ENCODE measurements at places on chromosomes 3 and 15. TPM values are rescaled to one million over a fixed set of nuclear protein-coding genes. Genes with fewer than 3 reads are reported as not detected.
A peak's percentile ranks its signal among the peaks of the same experiment; 100 is the strongest.

The GPR149 gene
- not detected for total RNA-seq

The HRH1 gene
- 12.2 TPM for total RNA-seq

- no peak overlapping the region for H3K4me3 ChIP-seq
- no peak for DNase-seq
- H3K27ac ChIP-seq = no peak overlapping the region
- no peaks in the 10 kb centered on the region for H3K36me3 ChIP-seq
Measured at GRCh38 chr3:8324747-8325146, 176.9 kb upstream of the LMCD1 start.

DNA sequence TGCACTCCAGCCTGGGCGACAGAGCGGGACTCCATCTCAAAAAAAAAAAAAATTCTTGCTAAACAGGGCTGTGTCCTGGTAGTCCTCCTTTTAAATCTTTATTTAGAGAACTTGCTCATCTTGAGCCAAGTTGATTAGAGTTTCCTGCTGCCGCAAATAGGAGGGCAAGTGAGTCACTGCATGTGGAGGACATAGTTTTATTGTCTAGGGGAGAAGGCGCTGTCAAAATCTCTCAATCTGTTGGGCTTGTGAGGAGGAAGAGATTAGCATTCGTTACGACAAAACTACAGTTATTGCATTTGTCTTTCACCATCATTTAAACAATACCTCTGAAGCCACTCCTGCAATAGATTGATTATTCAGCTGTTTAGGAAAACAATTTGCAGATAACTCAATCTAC is 11.5 kb downstream of the MUC4 start:
- H3K4me1 ChIP-seq = peaks cover 11% of the 10 kb centered on the region
- H3K4me3 ChIP-seq = no peak overlapping the region
- no peak for DNase-seq
- no peak overlapping the region for H3K27ac ChIP-seq

- no peaks in the 10 kb centered on the region for H3K36me3 ChIP-seq
- peaks cover 8% of the 10 kb centered on the region for H3K4me1 ChIP-seq
- no peak overlapping the region for H3K27ac ChIP-seq
- H3K4me3 ChIP-seq = no peak overlapping the region
Measured at GRCh38 chr3:186117521-186118134, 8.7 kb upstream of the ETV5 start.

GRCh38 chr3:122183893-122184590 is 574 bp downstream of the CASR start:
- DNase-seq = no peak
- H3K4me3 ChIP-seq = peak overlapping the region; percentile 38
- no peak overlapping the region for H3K27ac ChIP-seq
- peaks cover 9% of the 10 kb centered on the region for H3K4me1 ChIP-seq
- H3K36me3 ChIP-seq = no peaks in the 10 kb centered on the region

GRCh38 chr3:158788446-158788845 is 13.4 kb upstream of the MFSD1 start:
- peaks cover 8% of the 10 kb centered on the region for H3K4me1 ChIP-seq
- H3K36me3 ChIP-seq = no peaks in the 10 kb centered on the region
- DNase-seq = no peak
- no peaks in the 10 kb centered on the region for H3K27me3 ChIP-seq
- H3K4me3 ChIP-seq = no peak overlapping the region

GRCh38 chr3:72308641-72309040 is 523.7 kb upstream of the PROK2 start:
- H3K4me1 ChIP-seq = peaks cover 21% of the 10 kb centered on the region
- DNase-seq = no peak
- no peak overlapping the region for H3K4me3 ChIP-seq
- no peak overlapping the region for H3K27ac ChIP-seq

GRCh38 chr3:70811880-70812279 is 499.4 kb upstream of the MDFIC2 start:
- no peaks in the 10 kb centered on the region for H3K36me3 ChIP-seq
- no peak for DNase-seq
- H3K4me1 ChIP-seq = no peaks in the 10 kb centered on the region
- H3K27me3 ChIP-seq = no peaks in the 10 kb centered on the region
- H3K27ac ChIP-seq = no peak overlapping the region

DNA sequence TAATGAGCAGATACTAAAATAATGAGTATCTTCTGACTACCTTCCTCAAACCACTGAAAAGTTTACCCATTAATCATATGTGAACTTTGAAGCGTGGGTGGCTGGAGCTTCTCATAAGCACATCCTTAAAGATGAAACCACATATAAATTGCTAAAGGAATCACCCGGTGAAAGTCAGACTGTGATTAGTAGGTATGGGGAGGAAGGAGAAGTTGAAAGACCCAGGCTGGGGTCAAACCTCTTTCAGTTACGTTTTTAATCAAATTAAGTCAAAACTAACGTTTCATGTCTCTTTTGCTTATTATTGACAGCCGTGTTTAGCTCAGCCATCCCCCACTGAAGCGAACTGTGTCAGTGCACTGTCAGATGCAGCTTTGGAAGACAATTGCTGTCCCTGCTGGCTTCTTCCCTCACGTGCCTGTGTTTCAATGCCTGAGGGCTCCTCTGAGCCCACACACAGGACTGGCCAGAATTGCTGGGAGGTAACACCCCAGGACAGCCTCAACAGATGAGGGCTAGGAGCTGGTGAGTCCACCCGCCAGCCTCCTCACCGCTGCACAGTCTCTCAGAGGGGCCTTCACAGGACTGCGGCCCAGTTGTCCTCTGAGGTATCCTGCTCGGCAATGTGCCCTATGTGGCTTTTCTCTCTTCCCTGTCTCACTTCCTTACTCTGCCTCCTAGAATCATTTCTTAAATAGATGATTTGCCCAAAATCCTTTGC is 29.3 kb upstream of the SH3BP5 start:
- H3K4me1 ChIP-seq = peaks cover 37% of the 10 kb centered on the region
- H3K36me3 ChIP-seq = no peaks in the 10 kb centered on the region
- peak overlapping the region; percentile 46 for H3K27ac ChIP-seq
- H3K27me3 ChIP-seq = no peaks in the 10 kb centered on the region
- H3K4me3 ChIP-seq = no peak overlapping the region

- no peak overlapping the region for H3K27ac ChIP-seq
- no peak overlapping the region for H3K4me3 ChIP-seq
- no peaks in the 10 kb centered on the region for H3K36me3 ChIP-seq
- H3K27me3 ChIP-seq = no peaks in the 10 kb centered on the region
- H3K4me1 ChIP-seq = peaks cover 5% of the 10 kb centered on the region
Measured at GRCh38 chr3:33789183-33789954, 9.1 kb upstream of the PDCD6IP start.

GRCh38 chr3:171636666-171637065 is 173.6 kb downstream of the PLD1 start:
- H3K36me3 ChIP-seq = peaks cover 16% of the 10 kb centered on the region
- DNase-seq = no peak
- no peaks in the 10 kb centered on the region for H3K27me3 ChIP-seq

- peak; percentile 75 for DNase-seq
- H3K27me3 ChIP-seq = no peaks in the 10 kb centered on the region
- peaks cover 35% of the 10 kb centered on the region for H3K36me3 ChIP-seq
- peak overlapping the region; percentile 83 for H3K27ac ChIP-seq
Measured at GRCh38 chr15:85642693-85643066, 152.0 kb downstream of the KLHL25 start.

DNA sequence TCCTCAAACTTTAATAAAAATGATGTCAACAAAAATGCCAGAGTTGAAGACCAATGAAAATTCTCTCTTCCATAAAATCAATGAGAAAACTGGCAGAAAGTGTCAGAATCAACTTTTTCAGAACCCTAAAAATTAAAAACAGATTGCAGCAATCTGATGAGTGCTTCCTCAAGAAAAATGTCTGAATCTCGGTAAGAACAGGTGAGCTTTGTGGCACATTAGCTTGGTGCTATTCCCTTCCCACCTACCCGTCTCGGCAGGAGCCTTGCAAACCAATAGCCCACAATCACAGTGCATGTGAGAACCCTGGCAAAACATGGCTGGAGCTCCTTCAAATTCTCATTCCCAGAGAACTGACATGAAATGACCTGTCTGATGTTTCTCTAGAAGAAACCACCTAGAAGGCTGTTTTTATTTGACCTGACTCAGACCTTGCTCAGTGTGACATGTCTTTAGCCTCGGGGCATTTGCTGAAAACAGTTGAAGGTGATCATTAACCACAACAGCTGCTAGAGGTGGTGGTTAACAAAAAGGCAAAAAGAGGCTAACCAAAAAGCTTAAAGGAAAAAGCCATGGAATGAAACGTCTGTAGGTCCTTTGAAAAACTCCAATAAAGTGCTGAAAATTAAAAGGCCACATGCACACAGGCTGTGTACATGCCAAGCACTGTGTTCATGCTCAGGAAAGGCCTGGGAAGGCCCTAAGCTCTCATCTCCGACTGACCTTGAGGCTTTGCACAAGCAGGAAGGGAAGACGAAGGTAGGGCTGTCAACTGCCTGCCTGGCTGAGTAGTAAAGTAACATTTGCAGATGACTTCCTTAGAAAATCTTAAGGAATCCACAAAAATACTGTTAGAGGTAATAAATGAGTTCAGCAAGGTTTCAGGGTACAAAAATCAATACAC is 253.0 kb upstream of the NSMCE3 start:
- no peak for DNase-seq
- H3K4me1 ChIP-seq = no peaks in the 10 kb centered on the region
- H3K27ac ChIP-seq = no peak overlapping the region
- H3K4me3 ChIP-seq = no peak overlapping the region

DNA sequence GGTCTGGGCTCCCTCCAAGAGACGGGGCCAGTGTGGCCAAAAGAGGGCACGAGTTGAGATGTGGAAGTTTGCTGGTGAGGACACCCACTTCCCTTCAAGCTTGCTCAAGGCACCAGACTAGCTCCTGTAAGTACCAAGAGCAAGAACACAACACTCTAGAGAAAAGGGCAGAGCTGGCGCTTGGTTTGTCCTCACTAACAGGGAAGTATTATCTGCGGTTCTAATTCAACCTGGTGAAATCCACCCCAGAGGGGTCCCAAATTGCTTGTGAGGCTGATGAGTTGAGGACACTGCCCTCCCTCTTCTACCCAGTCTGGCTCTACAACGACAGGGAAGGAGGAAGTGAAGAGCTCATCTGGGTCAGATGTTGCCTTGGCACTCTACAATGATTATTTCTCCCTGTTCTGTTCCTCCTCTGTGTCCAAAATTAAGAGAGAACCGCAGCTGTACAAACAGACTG is 16.9 kb upstream of the FSIP1 start:
- no peak for DNase-seq
- H3K4me1 ChIP-seq = no peaks in the 10 kb centered on the region
- no peak overlapping the region for H3K4me3 ChIP-seq
- H3K27ac ChIP-seq = no peak overlapping the region

- no peaks in the 10 kb centered on the region for H3K27me3 ChIP-seq
- no peak for DNase-seq
- H3K36me3 ChIP-seq = no peaks in the 10 kb centered on the region
- peaks cover 19% of the 10 kb centered on the region for H3K4me1 ChIP-seq
- no peak overlapping the region for H3K27ac ChIP-seq
Measured at GRCh38 chr3:114709102-114709501, 415.3 kb downstream of the TIGIT start.

DNA sequence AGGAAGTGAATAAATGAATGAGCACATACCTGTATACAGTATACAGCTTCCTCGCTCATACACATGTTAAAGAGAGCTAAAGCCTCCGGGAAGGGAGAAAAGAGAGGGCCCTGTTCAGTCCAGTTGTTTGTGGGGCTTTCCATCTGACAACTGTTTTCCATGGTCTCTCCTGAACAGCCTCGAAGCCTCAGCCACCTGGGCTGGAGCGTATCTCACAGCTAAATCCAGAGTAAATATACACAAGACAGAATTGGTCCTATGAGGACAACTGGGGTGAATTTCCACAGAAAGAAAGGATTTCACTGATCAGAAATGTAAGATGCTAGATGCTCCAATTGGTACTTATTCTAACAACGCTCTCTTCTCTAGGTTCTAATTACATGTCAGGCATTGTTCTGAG is 103.5 kb downstream of the LIPC start:
- no peak overlapping the region for H3K4me3 ChIP-seq
- no peaks in the 10 kb centered on the region for H3K4me1 ChIP-seq
- no peak overlapping the region for H3K27ac ChIP-seq
- no peak for DNase-seq
- H3K27me3 ChIP-seq = no peaks in the 10 kb centered on the region

Data from suprapubic skin (tissue), 4 donors.